ENCODE measurements at places on chromosomes 11 and 22. TPM values are rescaled to one million over a fixed set of nuclear protein-coding genes. Genes with fewer than 3 reads are reported as not detected.

MTA2 gene
- 203 TPM for total RNA-seq

GRAP2 gene
- 0.12 TPM for total RNA-seq

SPI1 gene
- total RNA-seq = not detected

CRYBB2 gene
- not detected for total RNA-seq

KRTAP5-1 gene
- not detected for total RNA-seq

GRCh38 chr11:73270016-73270854 lies 1.9 kb upstream of the P2RY6 start:
- no peak for DNase-seq

DNA sequence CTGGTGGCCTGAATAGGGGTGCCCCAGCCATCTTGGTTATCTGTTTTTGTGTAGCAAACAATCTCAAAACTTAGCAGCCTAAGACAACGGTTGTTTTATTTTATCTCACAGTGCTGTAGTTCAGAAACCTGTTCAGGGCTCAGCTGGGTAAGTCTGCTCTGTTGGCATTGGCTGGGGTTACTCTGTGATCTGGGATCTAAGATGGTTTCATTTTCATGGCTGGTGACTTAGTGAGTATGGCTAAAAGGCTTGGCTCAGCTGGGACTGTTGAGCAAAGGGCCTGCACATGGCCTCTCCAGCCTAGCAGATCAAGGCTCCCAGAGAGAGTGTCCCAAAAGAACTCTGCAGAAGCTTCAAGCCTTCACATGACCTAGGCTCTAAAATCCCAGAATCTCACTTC lies 60.8 kb upstream of the POU2AF1 start:
- DNase-seq = no peak

- DNase-seq = no peak
These were observed 110.0 kb downstream of the TIMP3 start for GRCh38 chr22:32911503-32911902.

GRCh38 chr11:123408619-123409455 lies 21.2 kb upstream of the GRAMD1B start:
- no peak for DNase-seq

DNA sequence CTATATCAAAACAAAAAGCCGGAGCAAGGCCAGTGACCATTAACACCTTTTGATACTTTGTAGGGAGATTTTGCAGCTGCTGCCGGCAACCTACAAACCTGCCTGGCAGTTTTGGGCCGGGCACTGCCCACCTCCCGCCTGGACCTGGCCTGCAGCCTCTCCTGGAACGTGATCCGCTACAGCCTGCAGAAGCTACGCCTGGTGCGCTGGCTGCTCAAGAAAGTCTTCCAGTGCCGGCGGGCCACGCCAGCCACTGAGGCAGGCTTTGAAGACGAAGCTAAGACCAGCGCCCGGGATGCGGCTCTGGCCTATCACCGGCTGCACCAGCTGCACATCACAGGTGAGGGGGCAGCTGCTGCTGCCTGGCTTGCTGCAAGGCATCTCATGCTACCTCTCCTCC lies 34.2 kb downstream of the SHISA8 start:
- no peak for DNase-seq

GRCh38 chr11:42596576-42597145 lies 715.1 kb upstream of the API5 start:
- DNase-seq = no peak

GRCh38 chr22:37906364-37907008 lies 389 bp downstream of the MICALL1 start:
- no peak for DNase-seq

DNA sequence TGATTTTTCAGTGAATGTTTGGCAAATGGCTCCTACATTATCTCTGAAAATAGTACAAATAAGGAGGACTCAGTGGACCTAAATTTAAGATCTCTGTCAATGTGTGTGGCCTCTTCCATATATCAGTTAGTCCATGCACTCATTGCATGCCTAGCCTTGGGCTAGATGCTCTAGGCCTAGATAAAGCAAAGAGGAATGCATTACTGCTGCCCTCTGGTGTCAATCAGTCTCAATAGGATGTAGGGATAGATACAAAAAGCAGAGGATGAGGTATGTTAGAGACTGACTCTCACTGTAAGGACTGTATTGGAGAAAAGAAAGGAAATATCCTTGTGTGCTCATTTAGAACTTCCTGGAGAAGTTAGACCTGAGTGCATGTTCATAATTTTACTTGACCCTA lies 42.0 kb downstream of the MS4A2 start:
- peak; percentile 22 for DNase-seq

- no peak for DNase-seq
These were observed 39.5 kb downstream of the FAM76B start for GRCh38 chr11:95750101-95750500.

GRCh38 chr11:78961937-78962701 lies 387.5 kb upstream of the NARS2 start:
- DNase-seq = peak; percentile 61

- no peak for DNase-seq
These were observed 24.4 kb downstream of the OR8B12 start for GRCh38 chr11:124518989-124519451.

Data from neural crest cell (in vitro differentiated cells).